GF-D8 (cell line): ENCODE measurements at places on chromosomes 7 and 10.
A peak's percentile ranks its signal among the peaks of the same experiment; 100 is the strongest.

GRCh38 chr10:45558425-45558824 is 114.1 kb downstream of the ZFAND4 start:
- DNase-seq: peak; percentile 76

GRCh38 chr7:1555046-1555812 is 776 bp downstream of the TMEM184A start:
- DNase-seq: no peak

- DNase-seq: no peak
These were observed 677.0 kb upstream of the POT1 start for GRCh38 chr7:125606671-125607070.

DNA sequence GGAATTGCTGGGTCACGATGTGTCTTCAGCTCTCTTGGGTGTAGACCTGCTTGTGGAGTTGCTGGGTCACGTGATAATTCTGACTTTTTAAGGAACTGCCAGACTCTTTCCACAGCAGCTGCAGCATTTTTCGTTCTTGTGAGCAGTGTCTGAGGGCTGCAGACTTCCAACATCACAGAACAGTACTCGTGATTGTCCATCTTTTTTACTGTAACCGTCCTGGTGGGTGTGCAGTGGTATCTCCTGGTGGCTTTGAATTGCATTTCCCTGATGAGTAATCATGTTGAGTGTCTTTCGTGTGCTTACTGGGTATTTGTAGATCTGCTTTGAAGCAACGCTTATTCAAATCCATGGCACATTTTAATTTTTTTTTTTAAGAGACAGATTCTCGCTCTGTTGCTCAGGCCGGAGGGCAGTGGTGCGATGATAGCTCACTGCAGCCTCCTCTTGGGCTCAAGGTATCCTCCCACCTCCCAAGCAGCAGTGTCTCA is 22.7 kb downstream of the INPP5A start:
- DNase-seq: peak; percentile 82

DNA sequence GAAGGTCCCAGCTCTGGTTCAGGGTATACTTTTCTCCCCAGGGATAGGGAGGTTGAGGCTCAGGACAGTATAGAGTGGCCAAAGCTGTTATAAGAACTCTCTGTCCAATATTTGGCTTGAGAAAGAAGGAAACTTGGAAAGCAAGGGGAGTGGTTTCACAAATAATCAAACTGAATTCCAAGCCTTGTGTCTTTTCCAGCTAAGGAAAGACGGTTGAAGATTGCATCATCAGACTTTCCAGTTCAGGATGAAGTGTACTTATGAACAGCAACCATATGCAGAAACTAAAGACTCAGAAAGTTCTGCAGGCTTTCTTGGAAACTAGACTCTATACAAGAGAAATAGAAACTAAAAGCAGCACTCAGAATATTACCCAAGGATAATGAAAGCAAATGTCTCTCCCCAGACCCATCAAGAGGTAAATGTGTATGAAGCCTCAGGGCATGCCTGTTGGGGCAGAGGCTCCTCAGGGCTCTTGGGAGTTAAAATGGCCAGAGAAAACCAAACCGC is 46.4 kb downstream of the RAMP3 start:
- no peak for DNase-seq

GRCh38 chr7:151376218-151376902 is 33.5 kb downstream of the WDR86 start:
- DNase-seq: no peak

- no peak for DNase-seq
These were observed 864.8 kb upstream of the AUTS2 start for GRCh38 chr7:68733219-68734153.

DNA sequence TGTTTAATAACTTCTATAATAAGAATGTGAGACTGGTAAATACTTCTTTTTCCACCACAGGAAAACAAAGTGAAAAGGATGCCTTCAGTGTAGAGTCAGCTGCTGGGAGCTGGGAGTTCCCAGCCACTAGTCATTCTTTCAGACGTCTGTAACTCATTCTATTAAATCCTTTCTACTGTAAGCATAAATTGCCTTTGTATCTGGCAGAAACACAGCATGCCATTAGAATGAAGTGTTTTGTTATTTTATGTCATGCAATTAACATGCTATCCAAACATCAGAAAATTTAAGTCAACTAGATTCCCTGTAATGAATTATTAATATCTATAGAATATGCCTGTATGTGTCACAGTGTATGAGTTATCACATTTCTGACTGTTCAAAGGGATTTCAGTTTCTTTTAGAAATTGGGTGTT is 14.3 kb downstream of the BPGM start:
- no peak for DNase-seq

- peak; percentile 53 for DNase-seq
These were observed at the start of gene LDB1 for GRCh38 chr10:102120142-102120990. Gene LDB1 (minus strand): TSS chr10:102120368. CDS start chr10:102120110, 258 bp downstream.

- no peak for DNase-seq
These were observed 35.4 kb downstream of the CPED1 start for GRCh38 chr7:121023683-121024511.

GRCh38 chr7:114941692-114942091 is 19.8 kb downstream of the MDFIC start:
- DNase-seq: no peak

DNA sequence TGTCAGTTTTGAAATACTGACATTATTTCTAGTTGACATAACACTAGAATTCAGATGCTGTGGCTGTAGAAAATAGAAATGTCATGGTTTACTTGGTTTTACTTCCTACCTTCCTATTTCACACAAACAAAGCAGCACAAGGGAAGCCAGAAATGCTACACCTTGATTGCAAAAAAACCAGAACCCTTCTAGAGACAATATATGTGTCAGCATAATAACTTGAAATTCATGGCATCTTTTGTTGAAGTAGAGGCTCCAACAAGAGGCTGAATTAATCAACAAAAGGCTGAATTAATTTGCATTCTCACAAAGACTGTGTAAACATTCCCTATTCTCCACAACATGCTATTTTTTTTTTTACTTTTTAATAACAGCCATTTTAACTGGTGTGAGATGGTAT is 25.2 kb downstream of the ZNF117 start:
- no peak for DNase-seq

- DNase-seq: peak; percentile 66
These were observed 13.2 kb upstream of the TRA2A start for GRCh38 chr7:23544913-23545354.

DNA sequence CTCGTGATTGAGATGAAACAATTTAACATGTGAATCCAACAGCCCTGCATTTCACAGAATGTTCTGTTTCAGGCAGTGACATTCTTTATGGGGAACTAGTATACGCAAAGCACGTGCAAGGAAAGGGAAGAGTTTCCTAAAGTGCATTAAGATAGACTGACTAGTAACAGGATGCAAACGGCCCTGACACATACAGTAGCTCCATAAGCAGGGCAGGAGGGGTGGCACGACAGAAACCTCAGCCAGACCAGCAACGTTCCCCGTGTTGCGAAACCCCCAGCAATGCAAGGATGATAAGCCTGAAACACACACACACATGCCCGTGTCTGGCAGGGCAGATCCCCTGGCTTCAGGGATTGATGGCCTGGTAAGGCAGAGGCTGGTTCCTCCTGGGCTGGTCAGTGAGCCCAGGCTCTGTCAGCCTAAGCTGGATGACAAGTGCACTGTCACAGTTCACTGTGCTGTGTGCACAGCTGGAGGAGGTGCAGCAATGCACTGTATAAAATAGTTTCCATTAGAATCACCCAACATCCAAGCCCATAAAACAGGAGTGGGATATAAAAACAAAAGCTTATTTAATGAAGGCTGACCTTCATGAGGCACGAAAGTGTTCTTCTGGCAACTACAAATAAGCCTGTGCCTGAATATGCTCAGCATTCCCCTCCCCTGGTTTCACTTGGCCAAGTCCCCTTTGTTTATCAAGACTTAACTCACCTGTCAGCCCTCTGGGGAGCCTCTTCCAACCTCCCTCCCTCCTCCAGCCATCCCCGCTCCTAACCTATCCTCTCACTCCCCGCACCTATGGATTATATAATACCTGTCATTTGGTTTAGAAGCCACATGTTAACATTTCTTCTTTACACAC is 88.8 kb downstream of the GSAP start:
- DNase-seq: peak; percentile 70

GRCh38 chr10:98242823-98243222 is 25.2 kb downstream of the LOXL4 start:
- no peak for DNase-seq

DNA sequence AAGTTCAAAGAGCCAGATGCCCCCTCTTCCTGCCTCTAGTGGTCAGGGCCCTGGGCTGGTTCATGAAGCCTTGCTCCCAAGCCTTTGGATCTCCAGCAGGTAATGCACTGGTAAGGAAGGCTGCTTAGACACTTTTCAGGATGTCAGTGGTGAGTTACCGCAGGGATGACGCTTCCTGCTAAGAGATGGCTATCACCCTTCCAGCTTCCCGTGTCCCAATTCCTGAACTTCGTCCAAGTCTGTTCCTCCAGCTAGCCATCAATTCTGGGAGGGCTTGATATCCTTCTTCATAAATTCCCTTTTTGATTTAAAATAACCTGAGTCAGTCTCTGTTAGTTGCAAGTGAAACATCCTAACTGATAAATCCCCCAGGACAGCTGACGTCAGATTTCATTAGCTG is 221.2 kb downstream of the PLXNA4 start:
- DNase-seq: no peak

- DNase-seq: no peak
These were observed 60.3 kb downstream of the SLC16A12 start for GRCh38 chr10:89475125-89475524.

DNA sequence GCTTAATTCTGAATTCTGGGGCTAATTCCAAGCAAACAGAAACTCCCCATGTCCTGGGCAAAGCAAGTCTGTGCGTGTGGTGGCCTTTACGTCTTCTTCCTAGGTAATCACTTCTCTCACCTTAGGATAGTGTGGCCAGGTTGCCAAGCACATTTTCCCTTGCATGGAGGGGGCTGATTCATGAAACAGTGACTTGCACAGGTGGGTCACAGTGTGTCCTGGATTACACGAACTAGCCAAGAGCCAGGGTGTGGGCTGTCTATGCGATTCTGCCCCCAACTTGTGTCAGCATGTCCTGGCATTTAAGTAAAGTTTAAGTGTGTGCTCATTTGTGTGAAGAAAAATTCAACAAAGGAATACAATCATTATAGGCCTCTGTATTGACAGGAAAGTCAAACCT is 18.5 kb upstream of the SEM1 start:
- DNase-seq: no peak

- no peak for DNase-seq
These were observed 4.1 kb upstream of the TMEM243 start for GRCh38 chr7:87223666-87224065.

- DNase-seq: no peak
These were observed 110.3 kb upstream of the ARID5B start for GRCh38 chr10:61791216-61791615.

DNA sequence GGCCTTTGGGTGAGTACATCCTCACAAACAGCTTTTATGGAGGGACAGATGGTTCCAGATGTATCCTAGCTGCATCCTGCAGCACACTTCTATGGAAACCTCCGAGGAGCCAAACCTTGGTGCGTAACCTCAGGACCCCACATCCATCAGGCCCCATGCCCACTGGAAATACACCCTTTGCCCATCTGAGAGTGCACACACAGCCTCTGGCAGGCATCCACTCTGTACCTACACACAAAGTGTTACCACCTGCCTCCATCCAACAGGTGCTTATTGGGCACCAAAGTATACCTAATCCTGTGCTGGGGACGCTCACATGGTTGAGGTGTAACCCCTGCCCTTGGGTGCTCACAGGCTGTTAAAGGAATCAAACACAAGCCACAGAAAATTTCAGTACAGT is 117.9 kb downstream of the ADCY1 start:
- no peak for DNase-seq

DNA sequence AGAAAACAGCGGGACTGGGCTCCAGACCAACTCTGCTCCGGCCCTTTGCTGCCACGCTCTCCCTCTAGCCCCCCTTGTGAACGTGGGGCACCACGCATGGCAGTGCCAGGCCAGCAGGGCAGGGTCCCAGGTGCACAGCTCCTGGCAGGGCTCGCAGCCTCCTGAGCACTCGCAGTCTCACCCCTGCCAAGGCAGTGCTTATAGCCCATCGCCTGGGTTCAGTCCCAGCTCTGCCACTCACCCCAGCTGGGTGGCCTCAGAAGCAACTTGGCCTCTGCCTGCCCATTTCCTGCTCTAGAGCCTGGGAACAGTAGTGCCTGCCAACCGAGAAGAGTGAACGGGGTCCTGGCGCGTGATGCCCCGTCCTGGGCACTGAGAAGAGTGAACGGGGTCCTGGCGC is 36.3 kb downstream of the CFAP46 start:
- no peak for DNase-seq

- no peak for DNase-seq
These were observed 852 bp upstream of the PRKAR1B start for GRCh38 chr7:727806-728460.

DNA sequence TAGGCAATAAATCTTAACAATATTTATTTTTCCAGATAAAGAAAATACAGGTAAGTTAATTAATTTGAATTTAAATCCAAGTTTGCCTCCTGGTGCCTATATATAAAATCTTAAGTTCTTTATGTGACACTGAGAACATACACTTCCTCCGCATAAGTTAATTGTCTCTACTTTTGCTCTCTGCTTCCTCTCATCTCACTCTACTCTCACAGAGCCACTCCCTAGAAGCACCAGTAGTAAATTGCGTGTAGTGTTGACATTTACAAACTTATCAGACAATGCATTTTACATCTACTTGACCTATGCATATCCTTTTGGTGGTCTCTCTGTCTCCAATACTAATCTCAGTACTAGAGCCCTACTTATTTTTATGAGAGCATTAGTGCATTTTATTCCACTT is 144.5 kb downstream of the ETV1 start:
- DNase-seq: no peak

DNA sequence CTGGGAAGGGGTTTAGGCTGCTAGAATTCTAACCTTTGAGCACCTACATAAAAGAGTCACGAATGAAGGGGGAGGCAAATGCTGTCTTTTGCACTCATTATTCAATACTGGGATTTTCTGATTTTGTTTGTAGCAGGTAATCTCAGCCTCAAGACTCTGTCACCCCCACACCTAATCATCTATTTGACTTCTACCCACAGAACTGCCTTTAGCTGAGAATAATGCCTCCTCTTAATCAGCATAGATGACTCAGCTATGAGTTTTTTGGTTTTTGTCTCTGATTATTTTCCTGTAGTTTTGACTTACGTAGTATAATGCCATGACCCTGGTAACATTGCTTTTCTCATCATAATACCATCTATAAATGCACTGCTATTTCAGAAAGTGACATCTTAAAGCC is 42.7 kb upstream of the CACNB2 start:
- no peak for DNase-seq

GRCh38 chr10:71424496-71425194 is 27.9 kb downstream of the CDH23 start:
- no peak for DNase-seq

- no peak for DNase-seq
These were observed 669 bp downstream of the PI4K2A start for GRCh38 chr10:97640868-97641811.

DNA sequence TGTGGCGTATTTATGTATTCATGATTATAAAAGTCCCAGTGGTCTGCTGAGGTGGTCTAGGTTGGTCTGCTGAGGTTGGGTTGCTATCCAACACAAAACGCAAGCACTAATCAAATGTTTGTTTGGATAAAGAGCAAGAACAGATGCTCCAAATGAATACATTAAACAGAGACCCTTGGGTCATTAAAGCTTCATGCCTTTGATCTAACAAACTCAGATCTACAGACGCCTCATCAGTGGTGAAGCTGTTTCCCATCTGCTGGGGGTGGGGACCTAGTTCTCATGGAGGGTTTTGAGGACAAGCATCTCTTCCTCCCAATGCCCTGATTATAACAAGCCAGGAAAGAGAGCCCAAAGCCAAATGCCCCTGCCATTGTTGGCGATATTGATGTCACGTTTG is 786.7 kb downstream of the NRG3 start:
- no peak for DNase-seq
